Stimulated activated CD4-positive, alpha-beta T cell treated with anti-CD3 and anti-CD28 coated beads, TNF-alpha, amount 100 ng/mL, for 1 hour (primary cell): ENCODE measurements at places on chromosomes 5 and 9.

GRCh38 chr9:109555215-109555614, 57.1 kb upstream of the PTPN3 start:
- DNase-seq = no peak

GRCh38 chr9:109918339-109919163, 138.6 kb downstream of the PALM2AKAP2 start:
- no peak for DNase-seq

DNA sequence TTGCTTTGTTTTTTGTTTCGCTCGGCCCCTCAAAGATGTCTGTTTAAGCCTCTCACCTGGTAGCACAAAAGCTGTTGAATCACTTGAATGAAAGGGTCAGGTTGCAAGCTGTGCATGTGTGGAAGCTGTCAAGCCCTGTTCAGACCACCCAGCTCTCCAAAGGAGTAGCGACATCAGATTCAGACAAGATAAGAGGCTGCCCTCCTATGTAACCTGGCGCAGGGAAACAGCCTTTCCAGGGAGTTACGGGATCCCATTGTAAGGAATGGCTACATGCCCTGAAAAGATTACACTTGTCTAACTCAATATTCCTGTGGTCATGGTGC, 2.9 kb downstream of the FREM1 start:
- DNase-seq = no peak

DNA sequence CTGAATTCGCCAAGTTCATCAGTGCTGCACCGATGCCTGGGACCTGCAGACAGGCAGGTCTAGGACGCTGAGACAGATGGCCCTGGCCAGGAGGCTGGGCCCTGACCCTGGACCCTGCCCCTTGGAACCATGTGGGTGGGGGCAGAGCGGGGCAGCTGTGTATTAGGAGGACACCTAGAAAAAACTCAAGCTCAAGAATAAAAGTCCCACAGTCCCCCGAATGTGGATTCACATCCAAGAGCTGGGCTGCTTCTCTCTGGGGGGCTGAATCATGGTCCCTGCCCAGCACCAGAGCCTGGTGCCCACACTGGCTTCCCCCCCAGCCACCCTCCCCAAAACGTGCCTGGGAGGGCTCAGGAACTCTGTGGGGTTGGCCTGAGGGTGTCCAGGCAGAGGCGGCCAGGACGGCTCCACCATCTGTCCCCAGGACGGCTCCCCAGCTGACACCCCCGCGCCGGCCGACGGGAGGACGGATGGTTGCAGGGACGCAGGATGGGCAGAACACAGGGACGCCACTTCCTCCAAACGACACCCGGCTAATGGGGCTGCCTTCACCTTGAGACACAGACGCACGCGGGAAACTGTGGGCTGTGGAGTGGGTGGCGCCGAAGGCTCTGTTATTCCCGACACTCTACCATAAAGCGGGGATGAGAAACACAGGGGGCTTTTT, 34.9 kb downstream of the EXD3 start:
- no peak for DNase-seq

GRCh38 chr5:81014348-81014747, 54.2 kb downstream of the RASGRF2 start:
- DNase-seq = no peak
